ENCODE measurements at places on chromosomes 12 and 14.

DNA sequence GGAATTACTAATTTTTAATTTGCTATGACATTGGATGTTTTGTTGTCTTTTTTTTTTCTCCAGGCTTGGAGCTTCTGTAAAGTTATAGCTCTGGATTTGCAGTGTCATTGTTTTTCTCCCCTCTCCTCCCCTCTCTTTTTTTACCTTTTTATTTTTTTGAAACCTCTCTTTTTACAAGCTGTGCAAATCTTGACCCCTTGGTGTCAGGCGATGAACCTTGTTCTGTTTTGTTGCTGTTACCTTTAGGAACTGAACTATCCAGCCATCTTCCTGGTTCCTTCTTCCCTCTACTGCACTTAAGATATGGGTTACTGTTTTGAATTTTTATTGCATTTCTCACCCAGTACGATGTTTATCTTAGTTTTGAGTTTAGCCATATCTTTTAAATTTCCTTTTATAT lies 13.7 kb downstream of the KTN1 start:
- no peak for DNase-seq

- no peak for DNase-seq
Measured at GRCh38 chr12:52182384-52182783, 9.4 kb downstream of the KRT80 start.

DNA sequence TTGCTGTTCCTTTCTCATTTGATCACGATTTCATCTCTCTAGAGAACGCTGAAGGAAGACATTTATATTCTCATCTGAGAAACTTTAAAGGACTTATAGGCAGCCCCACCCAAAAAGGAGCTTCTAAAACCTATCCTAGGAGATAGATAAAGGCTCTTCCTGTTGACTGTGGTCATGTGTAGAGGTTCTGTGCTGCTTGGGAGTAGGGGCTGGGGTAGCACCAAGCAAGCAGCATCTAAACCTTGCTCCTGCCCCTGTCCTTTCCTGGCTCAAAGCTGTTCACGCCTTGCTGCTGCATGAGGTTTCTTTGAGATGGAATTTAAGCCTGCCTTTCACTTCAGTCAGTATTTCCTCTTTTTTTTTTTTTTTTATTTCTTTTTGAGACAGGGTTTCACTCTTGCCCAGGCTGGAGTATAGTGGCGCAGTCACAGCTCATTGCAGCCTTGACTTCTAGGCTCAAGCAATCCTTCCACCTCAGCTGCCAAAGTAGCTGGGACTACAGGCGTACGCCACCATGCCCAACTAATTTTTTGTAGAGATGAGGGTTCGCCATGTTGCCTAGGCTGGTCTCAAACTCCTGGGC lies 41.4 kb downstream of the RAB35 start:
- DNase-seq: no peak

GRCh38 chr12:107277855-107278254 lies 184.5 kb upstream of the CRY1 start:
- no peak for DNase-seq

DNA sequence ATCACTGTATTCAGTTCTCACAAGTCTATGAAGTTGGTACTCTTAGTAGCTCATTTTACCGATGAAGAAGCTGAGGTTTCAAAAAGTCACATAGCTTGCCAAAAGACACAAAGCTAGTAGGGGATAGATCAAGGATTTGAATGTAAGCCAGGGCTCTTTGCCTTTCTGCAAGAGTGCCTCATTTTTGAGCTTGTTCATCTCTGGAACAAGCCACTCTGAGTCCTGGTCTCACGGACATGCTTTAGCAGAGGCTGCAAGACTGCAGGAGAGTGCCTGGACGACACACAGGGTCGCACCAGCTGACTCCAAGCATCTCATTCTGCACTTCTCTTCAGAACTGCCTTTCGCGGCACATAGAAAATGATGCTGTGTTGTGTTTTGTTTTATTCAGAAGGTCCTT lies 3.7 kb downstream of the NUAK1 start:
- no peak for DNase-seq

GRCh38 chr14:31205681-31206535 lies 1.7 kb downstream of the HECTD1 start:
- DNase-seq: no peak

- no peak for DNase-seq
Measured at GRCh38 chr14:38761033-38761432, 342.0 kb downstream of the SEC23A start.

- no peak for DNase-seq
Measured at GRCh38 chr12:88909510-88909909, 329.2 kb upstream of the KITLG start.

- no peak for DNase-seq
Measured at GRCh38 chr14:104066279-104066678, 19.2 kb upstream of the ASPG start.

DNA sequence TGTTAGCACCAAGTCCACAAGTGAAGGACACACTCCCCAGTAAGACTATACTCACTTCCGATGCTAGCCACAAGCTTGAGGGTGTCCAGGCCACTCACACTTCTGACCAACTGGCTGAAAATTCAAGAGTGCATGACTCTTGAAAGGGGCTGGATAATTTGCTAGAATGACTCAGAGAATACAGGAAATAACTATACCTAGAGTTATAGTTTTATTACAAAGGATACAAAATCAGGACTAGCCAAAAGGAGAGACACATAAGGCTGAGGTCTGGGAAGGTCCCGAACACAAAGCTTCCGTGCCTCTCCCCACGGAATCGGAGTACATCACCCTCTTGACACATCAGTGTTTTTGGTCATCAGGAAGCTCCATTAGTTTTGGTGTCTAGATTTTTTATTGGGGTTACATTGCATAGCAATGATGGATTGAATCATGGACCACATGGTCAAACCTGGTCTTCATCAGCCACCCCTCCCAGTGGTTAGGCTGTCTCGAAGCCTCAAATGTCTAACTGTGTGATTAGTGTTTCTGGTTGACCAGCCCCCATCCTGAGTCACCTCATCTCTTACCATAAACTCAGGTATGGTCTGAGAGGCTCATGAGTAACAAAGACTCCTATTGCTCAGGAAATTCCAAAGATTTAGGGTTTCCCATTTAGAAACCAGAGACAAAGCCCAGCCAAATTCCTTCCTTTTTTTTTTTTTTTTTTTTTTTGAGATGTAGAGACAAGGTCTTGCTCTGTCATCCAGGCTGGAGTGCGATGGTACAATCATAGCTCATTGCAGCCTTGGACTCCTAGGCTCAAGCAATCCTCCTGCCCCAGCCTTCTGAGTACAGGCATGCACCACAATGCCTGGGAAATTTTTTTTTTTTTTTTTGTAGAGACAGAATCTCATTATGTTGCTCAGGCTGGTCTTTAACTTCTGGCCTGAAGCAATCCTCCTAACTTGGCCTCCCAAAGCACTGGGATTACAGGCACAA lies 472.0 kb upstream of the TBX3 start:
- no peak for DNase-seq

GRCh38 chr14:73250781-73251500 lies 13.6 kb downstream of the PAPLN start:
- no peak for DNase-seq

DNA sequence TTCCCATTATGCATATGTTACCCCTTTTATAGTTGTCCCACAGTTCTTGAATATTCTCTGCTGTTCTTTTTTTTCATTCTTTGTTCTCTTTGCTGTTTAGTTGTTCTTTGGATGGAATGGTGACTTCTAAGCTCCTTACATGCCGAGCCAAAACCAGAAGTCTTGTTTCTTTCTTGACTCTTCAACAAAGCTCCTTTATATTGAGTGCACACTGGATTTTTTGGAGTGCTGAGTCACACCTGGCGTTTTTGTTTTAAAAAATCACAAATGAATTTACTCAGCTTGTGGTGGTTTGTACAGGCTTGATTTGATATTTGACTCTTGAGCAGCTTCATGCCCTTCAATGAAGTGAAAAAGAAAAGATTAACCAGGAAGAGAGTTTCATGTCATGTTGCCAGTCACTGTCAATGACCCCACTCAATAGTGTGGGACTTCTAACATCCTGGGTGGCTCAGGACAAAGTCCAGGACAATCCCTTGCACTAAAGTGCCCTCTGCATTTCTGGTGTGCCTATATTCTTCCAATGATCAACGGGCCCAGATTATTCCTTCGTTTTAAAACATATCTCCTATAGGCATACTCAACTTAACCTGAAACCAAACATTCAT lies 112.4 kb upstream of the SLC38A4 start:
- DNase-seq: no peak

DNA sequence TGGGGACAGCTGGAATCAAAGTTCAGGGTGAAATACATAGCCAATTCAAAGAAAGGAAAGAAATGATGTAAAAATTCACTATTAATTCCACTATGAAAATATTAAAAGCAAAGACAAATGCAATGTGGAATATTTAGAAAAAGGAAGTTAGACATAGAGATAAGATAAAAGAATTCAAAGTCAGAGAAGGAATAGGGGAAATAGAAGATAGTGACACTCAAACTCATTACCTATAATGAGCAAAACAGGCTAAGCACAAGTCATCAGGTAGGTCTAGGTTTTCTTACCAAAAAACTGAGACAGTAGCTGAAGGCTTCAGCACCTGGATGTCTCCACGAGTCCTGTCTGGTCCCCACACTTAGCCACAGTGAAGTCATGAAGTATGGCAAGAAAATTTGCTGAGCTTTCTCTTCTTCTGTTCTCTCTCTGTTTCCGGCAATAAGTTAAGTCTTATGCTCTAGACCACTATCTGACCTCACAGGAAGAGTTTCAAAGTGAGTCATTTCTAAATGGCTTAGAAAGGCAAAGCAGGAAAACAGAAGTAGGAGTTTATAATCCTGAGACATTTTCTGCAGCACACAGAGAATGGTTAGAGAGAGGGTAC lies at the start of gene C3AR1:
C3AR1 (minus strand) TSS at position 369 of the 604 bp plus-strand sequence. CDS start 6,174 bp downstream, outside the sequence.
- DNase-seq: no peak

DNA sequence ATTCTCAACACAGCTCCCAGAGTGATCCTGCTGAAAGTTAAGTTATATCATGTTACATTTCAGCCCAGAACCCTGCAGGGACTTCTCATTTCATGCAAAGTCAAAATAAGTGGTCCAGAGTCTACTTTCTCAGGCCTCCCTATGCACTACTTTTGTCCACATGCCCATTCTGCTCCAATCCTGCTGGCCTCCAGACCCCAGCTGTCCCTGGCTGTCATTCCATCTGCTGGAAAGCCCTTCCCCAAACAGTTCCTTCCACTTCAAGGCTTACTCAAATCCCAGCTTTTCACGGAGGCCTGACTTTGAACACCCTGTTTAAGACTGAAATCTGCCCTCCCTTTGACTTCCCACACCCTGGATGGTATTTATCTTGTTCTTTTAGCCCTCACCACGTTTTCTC lies 109.8 kb upstream of the DNM1L start:
- no peak for DNase-seq

DNA sequence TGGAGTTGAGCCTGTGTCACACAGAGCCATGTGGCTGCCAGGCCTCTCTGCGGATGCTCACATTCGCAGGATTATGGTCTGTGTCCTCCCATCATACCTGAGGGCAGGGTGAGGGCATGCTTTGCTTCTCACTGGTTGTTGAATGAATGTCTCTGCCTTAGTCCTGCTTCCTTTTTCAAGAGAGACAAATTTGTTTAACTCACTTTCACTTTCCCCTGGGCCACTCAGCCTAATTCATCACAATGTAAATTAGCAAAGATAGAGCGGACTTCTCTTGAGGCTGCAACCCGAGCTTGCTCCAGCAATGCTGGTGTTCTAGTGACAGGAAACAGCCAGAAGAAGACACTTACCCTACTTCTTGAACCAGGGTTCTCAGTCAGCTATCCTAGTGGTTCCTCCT lies 35.5 kb upstream of the PAX9 start:
- no peak for DNase-seq

GRCh38 chr14:57732463-57733285 lies 133.2 kb downstream of the SLC35F4 start:
- no peak for DNase-seq

GRCh38 chr14:99122521-99123125 lies 149.4 kb downstream of the BCL11B start:
- DNase-seq: no peak

DNA sequence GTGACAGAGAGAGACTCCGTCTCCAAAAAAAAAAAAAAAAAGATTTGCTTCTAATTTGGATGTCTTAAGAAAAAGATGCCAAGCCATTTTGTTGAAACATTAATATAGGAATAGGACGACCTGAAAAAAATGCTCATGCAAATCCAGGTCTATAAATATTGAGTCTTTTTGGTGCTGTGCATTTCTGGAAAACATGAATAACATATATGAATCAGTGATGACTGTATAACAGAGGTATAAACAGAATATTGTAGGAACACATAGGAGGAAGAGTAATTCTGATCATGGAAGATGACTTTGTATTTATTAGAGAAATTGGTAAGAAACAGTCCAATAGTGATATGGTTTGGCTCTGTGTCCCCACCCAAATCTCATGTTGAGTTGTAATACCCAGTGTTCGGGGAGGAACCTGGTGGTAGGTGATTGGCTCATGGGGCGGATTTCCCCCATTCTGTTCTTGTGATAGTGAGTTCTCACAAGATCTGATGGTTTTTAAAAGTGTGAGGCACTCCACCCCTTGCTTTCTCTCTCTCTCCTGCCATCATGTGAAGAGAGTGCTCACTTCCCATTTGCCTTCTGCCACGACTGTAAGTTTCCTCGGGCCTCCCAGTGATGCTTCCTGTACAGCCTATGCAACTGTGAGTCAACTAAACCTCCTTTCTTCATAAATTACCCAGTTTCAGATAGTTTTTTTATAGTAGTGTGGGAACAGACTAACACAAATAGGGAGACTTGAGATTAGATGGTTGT lies 3.0 kb upstream of the SRSF5 start:
- DNase-seq: no peak

DNA sequence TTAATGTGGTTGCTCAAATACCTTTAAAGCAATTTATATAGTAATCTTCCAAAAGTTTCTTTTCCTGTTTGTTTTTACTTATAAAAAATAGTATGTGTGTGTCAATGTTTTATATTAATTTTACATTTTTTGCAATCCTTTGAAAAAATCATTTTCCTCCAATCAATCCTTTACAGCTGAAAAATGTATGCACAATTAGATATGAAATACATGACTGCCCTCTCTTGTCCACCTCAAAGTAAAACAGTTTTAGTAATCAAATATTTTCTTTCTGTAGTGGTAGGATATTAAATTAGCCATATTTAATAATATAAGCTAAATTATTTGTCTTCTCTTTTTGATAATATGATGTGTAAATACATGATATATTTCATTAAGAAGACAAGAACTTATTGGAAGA lies 269.9 kb downstream of the ADAMTS20 start:
- DNase-seq: no peak

- no peak for DNase-seq
Measured at GRCh38 chr12:95571369-95571768, 20.1 kb upstream of the USP44 start.

DNA sequence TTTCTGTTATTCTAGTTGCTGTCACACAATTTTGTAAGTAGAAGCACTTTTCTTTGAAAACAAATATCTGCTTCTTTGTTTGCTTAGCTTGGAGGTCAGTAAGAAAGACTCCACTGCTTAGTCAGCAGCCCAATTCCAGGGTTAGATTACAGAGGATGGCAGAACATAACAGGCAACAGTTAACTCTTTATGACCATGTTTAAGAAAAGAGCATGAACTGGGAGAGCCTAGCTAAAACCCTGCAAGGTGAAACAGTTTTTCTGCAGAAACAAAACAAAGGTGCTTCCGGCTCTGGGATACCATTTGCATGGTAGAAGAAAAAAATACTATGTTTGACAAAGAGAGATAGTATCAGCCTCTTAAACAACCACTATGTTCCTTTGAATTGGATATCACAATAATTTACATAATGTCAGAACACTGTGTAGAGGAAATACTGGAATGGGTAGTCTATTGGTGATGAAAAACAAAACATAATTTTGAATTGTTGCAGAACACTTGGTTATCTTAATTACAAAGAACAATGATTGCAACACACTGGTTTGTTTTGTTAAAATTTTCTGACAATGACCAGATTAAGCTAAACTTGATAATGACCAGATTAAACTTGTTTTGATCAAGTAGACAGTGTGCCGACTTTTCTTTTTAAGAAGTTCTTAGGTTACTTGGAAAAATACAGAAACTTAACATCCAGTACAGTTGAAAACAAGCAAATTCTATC lies 22.4 kb upstream of the PPM1H start:
- no peak for DNase-seq
